Activated T-helper 1 cell treated with anti-CD3 and anti-CD28 coated beads, Interleukin-2, amount 50 U/mL, for 16 hours (primary cell): ENCODE measurements at places on chromosomes 4 and X.

DNA sequence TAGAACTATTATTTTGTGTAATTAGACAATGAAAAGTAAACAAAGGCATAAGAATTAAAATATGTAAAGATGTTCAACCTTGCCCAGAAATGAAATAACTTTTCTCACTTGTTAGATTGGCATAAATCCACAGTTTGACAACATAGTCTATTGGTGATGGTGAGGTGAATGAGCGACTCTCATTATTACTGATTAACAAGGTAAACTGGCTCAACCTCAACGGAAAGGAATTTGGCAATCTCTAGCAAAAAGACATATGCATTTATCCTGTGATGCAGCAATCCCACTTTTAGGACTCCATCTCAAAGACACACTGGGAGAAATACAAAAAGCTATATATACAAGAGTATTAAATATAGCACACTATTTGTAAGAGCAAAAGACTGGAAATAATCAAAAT is 22.3 kb downstream of the UBA6 start:
- DNase-seq = no peak

- no peak for DNase-seq
These were observed 405.9 kb upstream of the MAD2L1 start for GRCh38 chr4:120472447-120473131.

- DNase-seq = no peak
These were observed 393.8 kb upstream of the GNPDA2 start for GRCh38 chr4:45120163-45120562.

- no peak for DNase-seq
These were observed 247.8 kb upstream of the DKK2 start for GRCh38 chr4:107283587-107284559.
